ENCODE measurements at places on chromosomes 5 and 9.

DNA sequence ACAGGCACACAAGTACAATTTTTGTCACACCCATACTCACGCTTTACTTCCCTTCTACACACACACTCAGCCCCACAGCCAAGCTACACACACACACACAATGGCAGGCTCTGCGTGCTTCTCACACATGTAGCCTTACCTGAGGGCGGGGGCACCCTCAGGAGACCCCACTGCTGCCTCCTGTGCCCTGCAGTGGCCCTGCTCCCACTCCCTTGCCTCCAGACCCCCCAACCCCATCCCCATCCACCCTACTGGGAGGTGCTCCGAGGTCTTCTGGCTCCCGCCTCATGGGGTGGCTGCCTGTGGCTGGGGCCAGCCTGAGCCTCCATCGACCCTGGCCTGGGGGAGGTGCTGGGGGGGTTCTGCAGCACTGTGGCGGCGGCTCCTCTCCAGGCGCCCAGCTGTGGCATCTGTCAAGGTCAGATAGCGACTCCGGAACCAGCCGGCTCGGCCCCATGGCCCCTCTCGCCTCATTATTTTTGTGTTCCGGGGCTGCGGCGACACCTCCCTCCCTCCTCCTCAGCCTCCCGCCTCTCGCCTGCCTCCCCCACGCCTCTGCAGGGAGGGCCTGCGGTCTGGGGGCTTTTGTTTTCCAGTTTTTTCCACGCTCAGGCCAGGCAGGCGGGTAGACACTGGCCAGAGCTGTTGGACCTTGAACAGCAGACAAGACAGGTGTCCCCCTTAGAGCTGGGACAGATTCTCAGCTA is 21.7 kb downstream of the CXXC5 start:
- DNase-seq, result no peak

DNA sequence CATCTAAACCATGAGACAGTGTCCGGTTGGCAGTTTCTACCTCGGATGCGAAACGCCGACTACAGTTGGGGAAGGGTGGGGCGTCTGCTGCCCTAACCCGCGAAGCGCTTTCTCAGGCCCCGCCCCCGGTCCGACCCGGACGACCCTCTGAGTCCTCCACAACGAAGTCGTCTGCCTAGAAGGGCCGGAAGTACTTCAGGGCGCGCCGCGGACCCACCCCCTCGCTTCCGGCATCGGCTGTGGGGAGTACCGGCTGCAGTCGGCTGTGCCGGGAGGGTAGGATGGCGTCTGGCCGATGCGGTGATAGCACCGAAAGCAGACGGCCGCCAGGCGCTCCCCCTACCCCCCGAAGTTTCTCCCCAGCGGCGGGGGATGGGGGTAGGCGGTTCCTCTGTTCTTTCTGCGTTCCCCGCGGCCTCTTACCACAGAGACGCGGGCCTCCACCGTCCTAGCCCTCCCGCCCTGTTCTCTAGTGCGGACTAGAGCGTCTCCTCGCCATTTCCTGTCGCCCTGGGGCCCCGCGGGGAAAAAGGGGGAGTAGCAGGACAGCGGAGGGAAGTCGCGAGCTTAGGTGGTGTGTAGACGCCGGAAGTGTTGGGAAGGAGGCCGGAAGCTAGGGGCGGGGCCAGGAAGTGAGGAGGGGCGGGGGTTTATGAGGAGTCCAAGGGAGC is at the start of gene TRIM41:
TRIM41 (plus strand) TSS at position 224 of the 671 bp plus-strand sequence. CDS start 719 bp downstream, outside the sequence.
- peak; percentile 99 for DNase-seq

DNA sequence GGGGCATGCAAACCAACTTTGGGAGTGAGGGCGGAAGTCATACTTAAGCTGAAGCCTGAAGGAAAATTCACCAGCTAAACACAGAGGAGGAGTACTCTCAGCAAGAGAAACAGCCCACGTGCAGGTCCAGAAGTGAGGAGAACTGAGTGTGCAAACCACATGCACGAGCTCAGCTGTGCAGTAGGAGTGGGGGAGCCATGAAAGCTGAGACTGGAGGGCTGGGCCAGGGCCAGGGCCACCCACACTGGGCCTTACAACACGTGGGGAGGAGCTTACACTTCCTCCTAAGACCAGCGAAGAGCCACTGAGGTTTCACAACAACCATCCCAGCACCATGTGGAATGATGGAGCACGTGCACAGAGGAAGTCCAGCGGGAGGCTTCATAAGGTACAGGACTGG is 9.3 kb upstream of the WWC1 start:
- peak; percentile 83 for DNase-seq

DNA sequence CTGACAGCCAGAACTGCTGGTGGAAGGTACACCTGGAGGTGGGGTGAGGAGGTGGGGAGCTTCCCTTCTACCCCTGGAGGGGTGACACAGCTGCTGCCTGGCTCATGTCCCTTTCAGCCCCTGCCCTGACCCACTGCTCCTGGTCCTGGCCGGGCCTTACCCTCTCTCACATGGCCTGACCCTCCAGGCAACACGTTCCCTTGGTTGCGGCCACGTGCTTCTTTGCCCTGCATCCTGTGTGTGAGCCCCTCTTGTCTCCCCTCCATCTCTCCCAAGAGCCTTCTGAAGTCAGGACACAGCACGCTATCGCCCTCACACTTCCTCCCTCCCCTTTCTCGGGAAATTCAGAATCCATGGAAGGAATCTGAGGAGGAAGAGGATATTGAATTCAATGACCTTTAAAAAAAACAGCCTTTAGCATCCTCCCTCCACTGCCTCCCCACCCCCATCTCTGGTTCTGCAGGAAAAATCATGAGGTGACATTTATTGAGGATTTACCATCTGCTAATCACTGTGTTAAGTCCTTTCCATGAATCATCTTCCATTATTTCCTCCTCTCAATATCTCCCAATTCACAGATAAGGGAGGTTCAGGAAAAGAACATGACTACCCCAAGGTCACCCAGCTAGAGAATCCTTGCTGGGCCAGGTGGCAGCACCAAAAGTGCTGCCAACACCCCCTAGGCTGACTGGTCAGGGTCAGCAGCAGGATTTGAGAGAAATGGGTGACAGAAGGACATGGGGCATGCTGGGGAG is 8.3 kb downstream of the AQP3 start:
- no peak for DNase-seq

- no peak for DNase-seq
Measured at GRCh38 chr9:116355153-116355921, 201.7 kb downstream of the PAPPA start.

GRCh38 chr5:145375521-145375920 is 459.6 kb downstream of the PRELID2 start:
- no peak for DNase-seq

DNA sequence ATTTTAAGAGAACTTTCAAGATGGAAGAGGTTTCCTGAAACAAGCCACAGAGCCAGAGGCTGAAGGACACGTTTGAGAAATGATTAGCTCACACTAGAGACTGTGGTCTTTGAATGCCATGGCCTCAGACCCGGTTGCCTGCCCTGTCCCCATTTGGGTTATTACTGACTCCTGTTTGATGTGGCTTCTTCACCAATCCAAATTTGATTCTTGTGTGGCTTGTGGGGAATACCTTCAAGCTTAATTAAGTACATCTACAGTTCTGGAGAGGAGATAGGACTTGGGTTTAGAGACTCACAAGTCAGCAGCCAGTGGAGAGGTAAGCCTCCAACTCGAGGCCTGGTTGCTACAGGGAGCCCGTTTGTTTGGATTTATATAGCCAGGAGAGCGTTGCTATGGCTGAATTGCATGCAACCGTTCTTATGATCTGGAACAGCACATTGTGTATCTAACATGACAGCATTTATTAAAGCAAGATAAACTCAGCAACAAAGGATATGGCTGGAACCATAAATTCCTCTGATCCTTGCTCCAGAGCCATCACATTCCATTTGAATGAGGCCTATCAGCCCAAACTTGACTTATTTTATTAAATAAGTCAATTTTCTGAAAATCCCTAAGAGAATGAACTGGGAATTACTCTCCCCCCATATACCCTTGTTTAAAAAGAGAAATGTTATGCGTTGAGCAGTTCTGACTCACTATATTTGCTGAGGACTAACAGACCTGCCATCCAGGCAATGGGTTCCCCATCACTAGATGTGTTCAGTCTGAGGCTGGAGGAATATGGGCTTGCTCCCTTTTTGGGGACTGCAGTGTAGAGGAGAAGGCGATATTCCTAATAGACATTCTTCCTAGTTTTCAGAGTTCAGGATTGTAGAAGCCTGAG is 88.4 kb upstream of the TNFSF8 start:
- DNase-seq, result peak; percentile 88

- peak; percentile 79 for DNase-seq
Measured at GRCh38 chr9:98906273-98907040, 37.2 kb upstream of the COL15A1 start.

- DNase-seq, result no peak
Measured at GRCh38 chr5:7117961-7118360, 278.0 kb upstream of the ADCY2 start.

DNA sequence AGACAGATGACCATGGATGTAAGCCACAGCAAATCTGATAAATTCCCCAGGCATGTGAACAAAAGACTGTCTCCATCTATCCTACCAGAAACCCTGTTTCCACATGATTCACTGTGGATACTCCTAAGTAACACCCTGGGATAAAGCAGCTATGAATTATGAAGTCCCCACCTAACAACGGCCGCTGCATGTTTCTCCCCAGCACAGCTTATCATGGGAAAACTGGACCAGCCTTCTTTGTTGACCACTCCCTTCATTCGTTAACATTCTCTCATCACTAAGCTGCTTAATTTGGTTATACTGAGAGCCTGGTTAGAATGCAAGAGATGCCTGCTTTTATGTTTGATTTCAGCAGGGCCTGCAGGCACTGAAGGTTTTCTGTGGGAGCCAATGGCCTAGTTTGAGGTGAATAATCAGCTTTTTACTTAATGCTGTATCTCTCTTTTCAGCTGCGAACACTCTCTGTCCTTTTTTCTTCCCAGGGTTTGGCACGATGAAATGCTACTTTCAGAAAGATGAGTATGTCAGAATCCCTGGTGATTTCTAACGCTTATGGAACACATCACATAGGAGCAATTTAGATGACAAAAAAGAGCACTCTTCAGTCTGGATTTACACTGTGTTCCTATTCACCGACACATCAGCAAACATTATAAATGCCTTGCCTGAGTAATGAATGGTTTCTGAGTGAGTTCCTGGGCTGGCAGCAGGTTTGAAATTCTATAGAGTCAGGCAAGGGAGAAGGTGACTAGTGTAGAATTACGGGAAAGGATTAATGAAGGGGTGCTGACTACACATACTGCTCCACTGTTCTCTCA is 318.4 kb upstream of the ZNF608 start:
- DNase-seq, result peak; percentile 50

DNA sequence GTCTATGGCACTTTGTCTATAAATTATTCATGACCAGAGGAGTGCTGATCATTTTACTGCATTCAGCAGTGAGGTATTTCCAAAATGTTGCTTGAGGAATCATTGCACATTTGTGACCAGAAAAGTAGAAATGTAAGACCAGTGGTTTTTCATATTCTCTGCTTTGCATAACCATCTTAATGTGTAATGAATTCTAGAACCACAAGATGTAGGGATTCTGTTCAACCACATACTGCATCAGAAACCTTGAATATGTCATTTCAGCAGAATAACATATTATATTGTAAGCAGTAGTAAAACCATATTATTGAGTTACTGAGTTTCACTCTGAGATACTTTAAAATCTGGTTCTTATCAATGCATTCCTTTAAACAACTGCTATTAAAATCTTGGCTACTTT is 1243.4 kb downstream of the MAT2B start:
- no peak for DNase-seq

DNA sequence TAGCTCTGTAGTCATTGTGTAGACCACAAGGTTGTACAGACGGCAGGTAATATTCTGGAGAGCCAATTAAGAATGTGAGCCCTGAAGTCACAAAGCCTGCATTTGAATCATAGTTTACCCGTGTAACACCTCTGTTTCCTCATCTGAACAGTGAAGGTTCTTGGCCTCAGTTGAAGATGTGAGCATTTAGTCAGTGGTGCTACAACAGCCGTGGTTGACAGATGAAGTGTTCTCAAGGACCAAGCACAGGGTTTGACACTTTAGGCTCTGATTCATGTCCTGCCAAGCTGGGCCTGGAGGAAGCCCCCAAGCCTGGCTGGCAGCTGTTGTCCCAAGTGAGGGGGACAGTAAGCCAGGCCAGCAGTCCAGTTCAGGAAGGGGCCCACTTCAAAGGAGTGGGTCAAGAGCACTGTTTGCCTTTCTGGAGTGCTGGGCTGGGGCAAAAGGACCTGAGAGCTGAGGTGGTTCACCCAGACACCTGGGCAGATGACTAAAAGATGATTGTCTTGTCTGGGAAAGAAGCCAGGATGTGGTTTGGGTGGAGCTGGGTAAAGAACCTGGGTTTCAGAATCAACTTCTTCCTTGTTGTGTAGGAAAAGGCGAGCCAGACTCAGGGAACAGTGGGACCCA is 20.7 kb downstream of the FAXDC2 start:
- no peak for DNase-seq

DNA sequence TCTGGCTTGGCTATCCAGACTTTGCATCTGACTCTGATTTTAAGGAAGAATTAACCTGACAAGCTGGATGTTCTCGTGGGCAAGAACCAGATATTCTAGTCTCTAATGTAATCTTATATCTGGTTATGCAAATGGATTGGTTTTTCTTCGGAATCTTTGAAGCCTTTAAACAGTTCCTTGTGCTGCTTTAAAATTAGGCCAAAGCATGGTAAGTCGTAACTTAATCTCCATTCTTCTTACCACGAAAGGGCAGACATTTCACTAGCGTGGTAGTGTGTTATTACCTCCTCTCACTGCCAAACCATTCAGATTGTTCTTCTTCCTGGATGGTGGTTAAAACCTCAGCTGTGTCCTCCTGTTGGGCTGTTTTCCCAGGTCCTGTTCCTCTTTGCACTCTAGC is 34.1 kb upstream of the TTC23L start:
- DNase-seq, result peak; percentile 12

DNA sequence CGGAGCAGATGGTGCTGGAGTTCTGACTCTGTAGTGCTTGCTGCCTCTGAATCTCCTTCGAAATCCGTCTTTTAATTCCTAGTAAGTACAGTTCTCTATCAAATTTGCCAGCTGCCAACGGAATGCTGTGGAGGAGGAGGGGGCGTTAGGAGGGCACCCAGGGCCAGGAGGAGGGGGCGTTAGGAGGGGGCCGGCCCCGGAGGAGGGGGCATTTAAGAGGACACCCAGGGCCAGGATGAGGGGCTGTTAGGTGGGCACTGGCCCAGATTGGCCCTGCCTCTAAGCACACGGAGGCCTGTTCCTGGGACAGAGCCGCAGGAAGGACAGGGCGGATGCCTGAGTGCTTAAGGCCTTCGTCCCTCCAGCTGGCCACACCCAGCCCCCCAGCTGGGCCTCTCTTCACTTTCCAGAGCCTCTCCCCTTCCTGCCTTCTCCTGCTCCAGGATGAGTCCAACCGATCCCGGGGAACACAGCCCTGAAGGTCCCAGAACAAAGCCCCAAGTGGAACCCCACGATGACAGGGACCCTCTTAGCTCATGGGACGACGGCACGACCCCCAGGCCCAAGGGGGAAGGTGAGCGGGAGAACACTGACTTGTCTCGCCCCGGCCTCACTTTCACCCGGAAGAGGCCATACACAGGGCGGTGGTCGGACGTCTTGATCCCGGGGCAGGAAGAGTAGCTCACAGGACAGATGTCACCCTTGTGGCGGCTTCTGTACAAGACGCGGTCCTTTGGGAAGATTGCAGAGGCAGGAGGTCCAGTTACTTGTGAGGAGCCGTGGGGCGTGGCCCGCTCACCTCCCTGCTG is 9.8 kb downstream of the INPP5E start:
- DNase-seq, result no peak

GRCh38 chr5:127957701-127958239 is 125.8 kb upstream of the SLC12A2 start:
- DNase-seq, result no peak
